Stimulated activated CD4-positive, alpha-beta T cell treated with anti-CD3 and anti-CD28 coated beads, Interleukin-15, amount 100 ng/mL, for 24 hours (primary cell): ENCODE measurements at places on chromosomes 13 and 19.
A peak's percentile ranks its signal among the peaks of the same experiment; 100 is the strongest.

DNA sequence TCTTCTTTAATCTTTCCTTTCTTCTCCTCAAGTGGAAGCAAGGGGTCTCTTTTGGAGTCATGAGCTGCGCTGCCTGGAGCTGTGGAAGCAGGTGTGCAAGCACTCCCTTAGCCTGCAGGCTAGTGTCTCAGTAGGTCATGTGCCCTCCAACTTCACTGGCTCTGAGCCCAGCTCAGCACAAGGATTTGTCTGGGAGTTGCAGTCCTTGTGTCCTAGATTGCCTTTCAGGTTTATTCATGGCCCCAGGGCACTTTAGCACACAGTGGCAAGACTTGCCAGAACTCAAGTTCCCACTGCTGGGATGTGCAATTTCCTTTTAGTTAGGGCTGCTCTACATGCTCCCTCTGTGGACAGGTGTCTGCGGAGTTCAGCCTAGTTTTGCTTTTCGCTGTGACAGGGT, 211.7 kb downstream of the LIG4 start:
- DNase-seq: no peak

GRCh38 chr19:14187561-14187960, 18.4 kb downstream of the ADGRL1 start:
- DNase-seq: no peak

DNA sequence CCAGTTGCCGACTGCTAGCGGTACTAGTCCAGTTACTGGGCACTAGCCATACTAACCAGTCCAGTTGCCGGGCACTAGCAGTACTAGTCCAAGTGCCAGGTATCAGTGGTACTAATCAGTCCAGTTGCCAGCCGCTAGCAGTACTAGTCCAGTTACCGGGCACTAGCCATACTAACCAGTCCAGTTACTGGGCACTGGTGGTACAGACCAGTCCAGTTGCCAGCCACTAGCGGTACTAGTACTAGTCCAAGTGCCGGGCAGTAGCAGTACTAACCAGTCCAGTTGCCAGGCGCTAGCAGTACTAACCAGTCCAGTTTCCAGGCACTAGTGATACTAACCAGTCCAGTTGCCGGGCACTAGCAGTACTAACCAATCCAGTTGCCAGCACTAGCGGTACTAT, 124.1 kb upstream of the MCF2L start:
- no peak for DNase-seq

DNA sequence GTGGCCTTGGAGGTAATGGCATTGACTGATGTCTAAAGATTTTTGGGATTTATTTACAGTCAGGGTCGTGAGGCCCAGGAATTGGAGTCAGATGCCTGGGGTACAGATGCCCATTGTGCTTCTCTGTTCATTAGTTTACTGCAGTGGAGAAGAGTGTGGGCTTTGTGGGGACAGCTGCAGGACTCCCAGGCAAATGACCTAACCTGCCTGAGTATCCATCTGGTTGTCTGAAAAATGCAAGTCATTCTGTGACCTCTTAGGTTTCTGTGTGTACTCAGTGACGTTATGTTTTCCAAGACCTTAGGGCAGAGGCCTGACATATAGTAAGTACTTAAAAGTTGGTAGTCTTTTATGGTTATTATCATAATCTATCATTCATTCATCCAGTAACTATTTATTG, 60.5 kb downstream of the SPATA13 start:
- no peak for DNase-seq

GRCh38 chr13:41590643-41591042, 133.3 kb downstream of the RGCC start:
- DNase-seq: no peak

DNA sequence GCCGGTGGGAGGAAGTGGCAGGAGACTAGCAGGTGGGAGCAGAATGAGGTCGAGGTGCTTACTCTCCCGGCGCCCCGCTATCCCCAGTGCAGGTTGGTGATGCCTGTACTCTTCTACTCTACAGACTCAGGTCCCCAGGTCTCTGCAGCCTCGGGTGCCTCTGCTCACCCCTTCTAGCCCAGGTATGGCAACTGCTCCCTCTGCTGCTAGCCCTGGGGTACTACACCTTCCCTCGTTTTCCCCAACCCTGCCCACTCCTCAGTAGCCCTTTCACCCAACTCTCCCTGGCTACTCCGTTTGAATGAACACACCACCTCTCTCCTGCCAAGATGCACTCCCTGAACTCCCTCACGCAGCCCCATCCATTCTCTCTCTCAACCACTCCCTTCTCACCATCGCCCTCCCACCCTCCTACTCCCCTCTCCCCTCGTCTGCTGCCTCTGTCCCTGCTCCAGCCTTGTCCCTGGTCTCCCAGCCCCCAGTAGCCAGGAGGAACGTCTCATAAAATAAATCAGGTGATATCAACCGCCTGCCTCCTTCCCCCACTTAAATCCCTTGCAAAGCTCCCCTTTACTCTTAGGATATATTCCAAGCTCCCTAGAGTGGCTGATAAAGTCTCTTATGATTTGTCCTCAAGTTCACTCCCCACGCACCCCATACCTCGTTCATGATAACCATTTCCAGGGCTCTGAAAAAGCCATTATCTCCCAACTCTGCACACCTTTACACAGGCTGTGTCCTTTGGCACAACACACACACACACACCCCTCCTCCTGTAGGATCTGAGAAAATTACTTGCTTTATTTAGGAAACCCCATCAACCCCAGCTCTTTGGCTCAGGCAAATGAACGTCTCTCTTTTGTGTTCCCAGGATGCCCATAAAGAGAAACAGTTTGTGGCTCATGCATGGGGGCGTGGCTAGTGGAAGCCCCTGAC, 8.2 kb upstream of the MEIS3 start:
- DNase-seq: peak; percentile 81

DNA sequence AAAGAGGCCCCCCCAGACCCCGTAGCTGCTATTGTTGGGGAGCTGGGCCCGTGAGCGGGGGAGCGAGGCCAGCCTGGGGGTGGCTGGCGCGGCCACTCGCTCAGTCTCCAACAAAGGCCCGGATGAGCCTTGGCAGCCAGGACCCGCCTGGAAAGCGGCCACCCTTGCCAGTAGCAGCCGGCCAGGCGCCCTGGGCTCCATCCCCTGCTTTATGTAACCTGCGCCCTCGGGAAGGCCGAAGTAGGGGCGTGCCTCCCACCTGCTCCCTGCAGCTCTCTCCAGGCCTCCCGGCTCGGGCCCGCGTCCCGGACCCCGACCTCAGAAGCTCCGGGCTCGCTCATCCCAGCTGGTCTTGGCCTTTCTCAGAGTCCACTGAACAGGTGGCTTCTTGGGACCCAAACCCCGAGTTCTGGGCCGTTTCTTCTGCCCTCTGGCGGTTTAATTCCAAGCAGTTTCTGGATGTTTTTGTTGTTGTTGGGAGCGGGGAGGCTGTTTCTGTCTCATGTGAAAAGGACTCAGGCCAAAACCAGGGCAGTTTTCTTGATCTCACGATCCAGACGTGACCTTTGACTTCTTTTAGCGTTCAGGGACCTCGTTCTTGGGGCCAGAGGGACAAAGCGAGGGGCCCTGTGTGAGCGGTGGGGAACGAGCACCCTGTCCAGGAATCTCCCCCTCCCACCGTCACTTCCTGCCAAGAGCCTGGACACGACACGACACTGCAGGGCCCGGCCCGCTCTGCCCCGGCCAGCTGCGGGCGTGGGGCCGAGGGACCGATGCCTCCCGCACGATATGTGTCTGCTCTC, 1.2 kb downstream of the CDC34 start:
- peak; percentile 46 for DNase-seq

DNA sequence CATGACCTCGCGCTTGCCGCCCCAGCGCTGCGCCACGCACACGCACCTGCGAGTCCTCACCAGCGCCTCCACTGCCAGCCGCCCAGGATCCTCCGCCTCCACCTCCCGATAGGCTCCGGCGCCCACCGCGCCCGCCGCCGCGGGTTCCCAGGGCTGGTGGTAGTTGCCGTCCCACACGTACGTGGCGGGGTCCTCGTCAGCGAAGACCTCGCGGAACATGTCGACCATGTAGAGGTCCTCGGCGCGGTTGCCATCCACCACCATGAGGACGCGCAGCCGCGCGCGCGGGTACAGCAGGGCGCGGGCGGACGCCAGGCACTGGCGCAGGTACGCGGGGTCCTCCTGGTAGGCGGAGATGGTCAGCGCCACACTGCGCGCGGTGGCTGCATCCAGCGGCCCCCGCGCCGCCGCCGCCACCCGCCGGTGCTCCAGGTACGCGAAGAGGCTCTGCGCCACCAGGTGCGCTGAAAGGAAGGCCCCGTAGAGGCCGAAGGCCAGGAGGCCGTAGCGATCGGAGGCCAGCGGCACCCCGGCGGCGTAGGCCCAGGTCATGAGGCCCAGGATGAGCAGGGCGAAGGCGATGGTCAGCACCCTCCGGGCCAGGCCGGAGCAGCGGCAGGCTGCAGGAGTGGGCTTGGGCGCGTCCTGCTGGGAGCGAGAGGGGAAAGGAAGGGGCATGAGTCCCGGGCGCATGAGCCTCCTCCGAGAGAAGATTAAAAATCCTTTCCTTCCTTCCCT, 4.4 kb downstream of the HAS1 start:
- no peak for DNase-seq

DNA sequence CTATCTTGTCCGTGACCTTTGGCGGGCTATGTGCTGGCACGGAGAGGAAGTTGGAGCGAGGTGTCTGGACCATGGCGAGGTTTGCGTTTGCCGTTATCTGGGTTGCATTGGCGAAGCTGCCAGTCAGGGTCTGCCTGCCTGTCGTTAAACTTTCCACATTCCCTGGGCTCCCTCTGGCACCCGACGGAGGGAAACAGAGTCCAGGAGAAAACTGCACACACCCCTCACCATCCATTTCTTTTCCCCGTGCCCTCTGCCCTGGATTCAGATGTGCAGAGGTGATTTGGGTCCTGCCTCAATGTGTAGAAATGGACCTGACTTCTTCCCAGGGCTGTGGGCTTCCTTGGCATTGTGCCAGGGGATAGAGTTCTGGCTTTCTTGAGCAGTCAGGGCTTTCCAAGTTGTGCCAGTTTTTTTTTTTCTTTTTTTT, 142.4 kb downstream of the URI1 start:
- no peak for DNase-seq

- no peak for DNase-seq
Measured at GRCh38 chr19:32018014-32018413, 327.4 kb upstream of the ZNF507 start.

DNA sequence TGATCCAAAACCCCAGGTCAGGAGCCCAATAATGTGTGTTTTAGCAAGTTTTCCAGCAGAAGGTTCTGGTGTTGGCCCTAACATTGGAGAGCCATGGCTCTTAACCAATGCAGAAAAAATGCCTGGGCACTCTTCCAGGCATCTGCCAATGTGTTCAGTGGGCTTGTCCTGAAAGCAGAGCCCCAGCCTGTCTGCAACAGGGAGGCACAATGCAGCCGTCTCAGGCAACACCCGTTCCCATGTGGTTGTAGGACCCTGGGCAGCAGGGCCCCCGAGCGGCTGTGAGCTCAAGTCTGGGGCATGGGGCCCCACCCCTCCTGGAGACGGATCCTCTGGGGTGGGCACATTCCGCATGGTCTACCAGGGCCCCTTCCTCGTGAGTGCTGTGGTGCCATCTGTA, 58.1 kb upstream of the SIAH3 start:
- DNase-seq: no peak

DNA sequence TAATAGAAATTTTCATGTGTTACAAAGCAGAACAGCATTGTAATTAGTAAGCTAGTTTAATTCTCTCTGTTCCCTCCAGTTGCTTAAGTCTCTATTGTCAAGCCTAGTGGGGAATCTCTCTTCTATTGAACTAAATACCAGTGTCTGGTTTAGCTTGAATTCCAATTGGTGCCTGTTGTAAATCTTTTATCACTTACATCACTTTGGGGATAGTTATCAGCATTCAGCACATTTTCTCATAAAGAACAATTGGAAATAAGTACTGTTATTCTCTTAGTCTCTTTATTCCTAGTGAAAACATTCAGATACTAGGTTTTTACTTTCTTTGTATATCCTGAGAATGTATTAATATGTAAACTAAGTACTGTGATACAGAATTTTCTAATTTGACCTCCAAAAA, 25.2 kb downstream of the IPO5 start:
- no peak for DNase-seq

- DNase-seq: no peak
Measured at GRCh38 chr13:113860665-113861432, 3.0 kb downstream of the GAS6 start.

DNA sequence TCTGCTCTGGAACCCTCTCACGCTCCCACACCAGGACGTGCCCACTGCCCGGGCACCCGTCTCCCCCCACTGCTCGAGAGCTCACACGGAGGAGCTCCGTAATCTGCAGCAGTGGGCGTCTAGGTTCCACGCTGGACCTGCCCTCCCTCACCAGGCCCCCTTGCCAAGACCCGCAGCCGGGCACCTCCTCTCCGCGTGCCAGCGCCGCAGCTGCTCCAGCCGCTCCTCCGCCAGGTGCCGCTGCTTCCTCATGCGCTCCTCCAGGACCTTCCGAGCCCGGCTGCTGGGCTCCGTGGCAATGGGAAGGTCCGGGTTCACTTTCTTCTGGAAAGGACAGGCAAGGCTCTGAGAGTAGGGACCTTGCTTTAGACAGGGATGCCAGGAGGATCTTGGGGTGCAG, 35.0 kb upstream of the MATK start:
- no peak for DNase-seq

GRCh38 chr13:75226733-75227435, 255.1 kb downstream of the TBC1D4 start:
- DNase-seq: no peak

GRCh38 chr19:7904074-7905020, 670 bp downstream of the MAP2K7 start:
- DNase-seq: peak; percentile 68

DNA sequence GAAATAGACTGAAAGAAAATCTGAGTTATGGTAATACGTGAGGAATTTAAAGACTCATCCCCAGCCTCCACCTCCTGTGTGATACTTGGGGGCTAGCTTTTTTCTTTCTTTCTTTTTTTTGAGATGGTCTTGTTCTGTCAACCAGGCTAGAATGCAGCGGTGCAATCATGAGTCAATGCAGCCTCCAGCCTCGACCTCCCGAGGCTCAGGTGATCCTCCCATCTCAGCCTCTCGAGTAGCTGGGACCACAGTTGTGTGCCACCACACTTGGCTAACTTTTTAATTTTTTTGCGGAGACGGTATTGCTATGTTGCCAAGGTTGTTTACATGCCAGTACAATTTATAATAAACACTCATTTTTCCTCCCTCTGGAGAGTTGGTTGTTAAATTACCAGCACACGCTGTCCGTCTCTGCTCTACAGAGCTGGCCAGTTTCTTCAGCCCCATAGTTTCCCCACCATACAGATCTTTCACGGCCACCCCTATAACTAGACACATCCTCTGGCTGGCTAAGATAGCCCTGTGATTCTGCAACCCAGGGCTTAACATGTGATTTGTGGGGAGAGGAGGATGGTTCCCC, 4.8 kb downstream of the TNFSF9 start:
- no peak for DNase-seq

DNA sequence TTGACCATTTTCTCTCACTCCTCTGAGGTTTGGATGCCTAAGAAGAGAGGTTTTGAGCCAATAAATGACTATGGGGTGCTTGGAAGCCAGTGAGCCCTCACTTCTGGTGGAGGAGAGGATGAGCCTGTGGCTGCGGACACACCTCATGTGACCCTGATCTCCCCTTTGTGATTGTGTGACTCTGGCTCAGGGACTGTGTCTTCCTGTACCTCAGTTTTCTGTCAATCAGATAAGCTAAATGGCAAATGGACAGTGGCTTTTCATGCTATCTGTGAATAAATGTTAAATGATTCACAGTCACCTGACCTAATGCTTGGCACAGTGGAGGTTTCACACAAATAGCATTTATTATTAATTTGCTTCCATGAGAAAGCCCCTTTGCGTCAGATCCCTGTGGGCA, 2.7 kb downstream of the PSG8 start:
- DNase-seq: no peak
